ENCODE measurements at places on chromosomes 12 and 14.

- no peak for DNase-seq
Observed at GRCh38 chr12:24424889-24425600, 475.6 kb upstream of the SOX5 start.

DNA sequence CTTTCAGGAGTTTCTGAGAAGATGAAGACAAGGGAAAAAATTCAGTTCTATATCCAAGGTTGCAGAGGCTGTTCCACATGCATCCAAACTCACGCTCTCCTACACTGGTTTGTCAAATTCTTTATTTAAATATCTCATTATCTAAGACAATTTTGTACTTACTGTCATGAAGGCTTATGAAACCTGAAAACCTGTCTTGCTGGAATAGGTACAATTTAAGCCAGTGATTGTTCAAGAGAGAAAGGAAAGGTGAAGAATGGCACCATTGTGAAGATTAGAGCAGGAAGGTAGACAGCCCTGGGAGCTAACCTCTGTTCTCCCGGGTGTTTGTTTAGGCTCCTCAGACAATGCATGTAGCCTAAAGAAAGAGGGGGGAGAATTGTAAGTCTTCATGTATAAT lies 315.1 kb upstream of the PRKD1 start:
- DNase-seq, result no peak

GRCh38 chr12:5096241-5096924 lies 52.7 kb downstream of the KCNA5 start:
- DNase-seq, result no peak

- no peak for DNase-seq
Observed at GRCh38 chr14:64792231-64792630, 87.5 kb downstream of the SPTB start.

DNA sequence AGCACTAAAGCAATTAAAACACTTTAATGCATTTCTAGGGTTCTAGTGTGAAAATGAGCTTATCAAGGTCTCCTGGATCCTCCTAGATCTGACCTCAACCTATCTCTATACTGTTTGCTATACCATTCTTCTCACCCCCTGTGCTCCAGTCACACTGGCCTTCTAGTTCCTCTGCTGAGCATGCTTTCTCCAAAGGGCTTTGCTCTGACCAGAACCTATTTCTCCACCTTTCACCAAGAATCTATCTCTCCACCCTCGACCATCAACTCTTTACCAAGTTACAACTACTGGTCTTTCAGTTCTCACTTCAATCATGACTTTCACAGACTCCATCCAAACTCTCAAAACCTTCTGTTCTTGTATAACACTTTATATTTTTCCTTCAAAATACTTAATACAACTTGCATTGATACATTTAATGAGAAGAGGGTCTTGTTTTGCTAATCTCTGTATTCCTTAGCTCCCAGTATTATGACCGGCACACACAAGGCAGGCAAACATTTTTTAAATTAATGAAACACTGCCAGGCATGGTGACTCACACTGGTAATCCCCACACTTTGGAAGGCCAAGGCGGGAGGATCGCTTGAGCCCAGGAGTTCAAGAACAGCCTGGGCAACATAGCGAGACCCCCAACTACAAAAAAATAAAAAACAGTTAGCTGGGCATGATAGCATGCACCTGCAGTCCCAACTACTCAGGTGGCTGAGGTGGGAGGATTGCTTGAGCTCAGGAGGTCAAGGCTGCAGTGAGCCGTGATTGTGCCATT lies 22.8 kb downstream of the PPP1R12A start:
- DNase-seq, result no peak

DNA sequence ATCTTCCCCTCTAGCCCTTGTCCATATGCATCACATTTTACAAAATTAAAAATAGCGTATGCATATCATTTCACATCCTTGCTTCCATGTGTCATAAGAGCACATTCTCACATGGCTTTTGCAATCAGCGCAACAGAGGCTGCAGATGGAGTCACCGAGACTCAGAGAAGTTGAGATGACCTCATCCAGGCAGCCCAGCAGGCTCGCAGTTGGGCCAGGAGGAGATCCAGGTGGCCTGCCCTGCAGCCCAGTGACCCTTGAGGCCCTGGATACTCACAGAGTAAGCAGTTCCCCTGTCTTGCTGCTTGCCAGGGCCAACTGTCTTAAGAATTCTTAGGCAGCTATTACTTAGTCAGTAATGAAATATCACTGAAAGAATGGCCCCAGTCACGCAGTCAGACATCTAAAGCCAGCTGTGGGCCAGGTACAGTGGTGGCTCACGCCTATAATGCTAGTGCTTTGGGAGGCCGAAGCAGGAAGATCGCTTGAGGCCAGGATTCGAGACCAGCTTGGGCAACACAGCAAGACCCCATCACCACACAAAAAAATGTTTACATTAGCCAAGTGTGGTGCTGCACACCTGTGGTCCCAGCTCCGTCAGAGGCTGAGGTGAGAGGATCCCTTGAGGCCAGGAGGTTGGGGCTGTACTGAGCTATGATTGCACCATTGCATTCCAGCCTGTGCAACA lies 9.1 kb downstream of the CAMKK2 start:
- DNase-seq, result no peak

DNA sequence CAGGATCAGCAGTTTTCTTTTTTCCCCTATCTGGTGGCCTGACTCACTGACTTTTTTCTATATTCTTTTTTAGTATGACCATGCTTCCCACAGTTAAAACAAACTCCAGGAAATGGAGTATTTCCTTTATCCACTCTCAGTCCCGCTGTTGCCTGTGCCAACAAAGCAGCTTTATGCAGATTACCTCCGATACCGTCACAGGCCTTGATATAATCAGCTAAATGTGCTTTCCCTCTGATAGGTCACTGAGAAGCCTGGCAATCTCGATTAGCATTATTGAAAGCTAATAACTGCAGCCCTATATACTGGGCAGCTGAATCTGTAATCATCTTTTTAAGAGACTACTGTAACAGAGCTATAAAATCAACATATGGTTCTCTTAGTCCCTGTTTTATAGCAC lies 243.6 kb downstream of the KIF21A start:
- DNase-seq, result no peak

DNA sequence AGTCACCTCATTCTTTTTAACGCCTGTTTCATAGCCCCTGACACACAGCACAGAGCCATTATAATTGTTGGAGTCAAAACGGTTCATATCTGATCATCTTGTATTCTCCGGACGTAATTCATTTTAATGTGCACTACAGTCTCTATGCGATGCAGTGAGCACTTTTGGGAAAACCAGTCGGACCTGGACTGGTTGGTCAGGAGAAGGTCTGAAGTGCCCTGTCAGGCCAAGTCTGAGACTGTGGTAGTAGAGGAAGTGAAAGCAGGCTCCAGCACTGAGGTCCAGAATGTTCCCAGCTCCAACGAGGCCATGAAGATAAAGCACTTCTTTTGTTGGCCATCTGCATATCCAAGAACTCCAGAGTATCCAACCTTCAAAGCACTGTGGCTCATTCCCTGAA lies 117.1 kb upstream of the NCOR2 start:
- no peak for DNase-seq

DNA sequence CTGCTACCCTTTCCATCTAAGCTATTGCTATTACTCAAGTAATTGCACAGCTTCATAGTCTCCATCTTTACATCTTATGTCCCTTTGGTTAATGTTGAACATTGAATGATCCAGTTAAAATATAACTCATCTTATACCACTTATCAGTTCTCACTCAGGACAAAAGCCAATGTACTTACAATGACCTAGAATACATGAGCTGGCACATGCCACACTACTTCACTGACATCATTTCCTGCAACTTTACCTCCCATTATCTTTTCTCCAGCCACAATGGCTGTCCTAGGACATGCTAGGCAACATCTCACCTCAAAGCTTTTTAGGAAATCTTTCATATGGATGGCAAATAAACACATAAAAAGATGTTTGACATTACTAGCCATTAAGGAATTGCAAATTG lies 309.2 kb downstream of the FOXG1 start:
- no peak for DNase-seq

GRCh38 chr14:50319721-50320120 lies 7.6 kb downstream of the DMAC2L start:
- no peak for DNase-seq

DNA sequence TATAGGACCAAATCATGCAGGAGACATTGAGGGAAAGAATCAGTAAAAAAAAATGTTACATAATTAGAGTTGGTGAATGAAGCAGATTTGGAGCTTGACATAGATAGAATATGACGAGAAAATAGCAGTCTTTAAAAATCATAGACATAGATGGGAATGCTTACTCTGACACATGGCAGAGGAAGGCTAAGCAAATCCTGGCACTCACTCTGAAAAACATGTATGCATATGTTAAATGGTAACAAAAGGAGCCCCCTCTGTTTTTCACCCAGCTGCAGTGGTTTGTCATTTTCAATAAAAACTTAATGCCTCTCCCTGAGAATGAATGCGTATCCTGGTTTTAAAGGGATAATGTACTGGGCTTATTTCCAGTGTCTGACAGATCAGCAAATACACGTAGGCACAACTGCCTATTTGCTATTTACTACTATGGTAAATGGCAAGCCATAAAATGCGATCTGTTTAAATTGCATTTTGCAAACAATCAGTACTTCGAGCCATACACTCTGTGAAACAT lies 561.2 kb upstream of the SEL1L start:
- no peak for DNase-seq

DNA sequence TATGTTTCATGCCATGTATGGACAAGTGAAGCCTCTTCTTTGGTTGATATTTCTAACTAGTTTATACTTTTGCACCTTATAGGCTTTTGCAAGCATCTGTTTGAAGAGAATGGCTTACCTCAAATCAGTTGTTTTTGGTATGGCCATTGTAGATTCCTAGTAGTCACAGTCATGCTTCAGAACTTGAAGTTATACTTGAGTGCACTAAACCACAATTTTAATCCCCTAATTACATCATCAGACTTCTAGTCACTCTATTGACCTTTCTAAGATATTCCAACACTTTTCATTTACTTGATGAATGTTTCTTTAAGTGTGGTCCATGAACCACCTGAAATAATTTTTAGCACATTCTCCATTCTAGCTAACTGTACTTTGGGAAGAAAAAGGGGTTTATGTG lies 18.6 kb upstream of the KLRB1 start:
- DNase-seq, result no peak

DNA sequence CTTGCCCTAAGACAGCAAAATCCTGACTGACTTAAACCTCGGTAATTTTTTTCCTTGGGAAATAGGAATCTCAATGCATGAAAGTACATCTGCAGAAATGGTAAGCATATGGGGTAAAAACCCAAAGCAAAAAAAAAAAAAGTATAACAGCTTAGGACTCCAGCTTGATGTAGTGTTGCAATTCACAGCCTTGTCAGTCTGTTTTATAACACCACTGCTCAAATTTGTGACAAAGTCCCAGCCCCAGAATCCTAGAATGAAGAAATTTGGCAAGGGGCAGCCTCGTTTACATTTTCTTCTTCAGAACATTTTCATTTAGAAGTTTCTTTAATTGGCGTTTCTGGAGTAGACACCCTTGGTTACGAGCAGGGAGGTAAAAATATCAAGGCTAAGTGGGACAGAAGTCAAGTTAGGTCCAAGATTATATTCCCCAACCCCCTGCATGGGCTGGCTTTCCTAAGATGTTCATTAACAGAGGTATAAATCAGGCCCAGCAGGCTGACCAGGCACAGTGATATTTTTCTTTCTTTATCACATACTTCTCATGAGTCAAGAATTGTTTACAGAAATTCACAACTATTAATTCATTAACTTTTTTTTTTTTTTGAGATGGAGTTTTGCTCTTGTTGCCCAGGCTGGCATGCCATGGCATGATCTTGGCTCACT lies 424.0 kb downstream of the RMST start:
- no peak for DNase-seq

DNA sequence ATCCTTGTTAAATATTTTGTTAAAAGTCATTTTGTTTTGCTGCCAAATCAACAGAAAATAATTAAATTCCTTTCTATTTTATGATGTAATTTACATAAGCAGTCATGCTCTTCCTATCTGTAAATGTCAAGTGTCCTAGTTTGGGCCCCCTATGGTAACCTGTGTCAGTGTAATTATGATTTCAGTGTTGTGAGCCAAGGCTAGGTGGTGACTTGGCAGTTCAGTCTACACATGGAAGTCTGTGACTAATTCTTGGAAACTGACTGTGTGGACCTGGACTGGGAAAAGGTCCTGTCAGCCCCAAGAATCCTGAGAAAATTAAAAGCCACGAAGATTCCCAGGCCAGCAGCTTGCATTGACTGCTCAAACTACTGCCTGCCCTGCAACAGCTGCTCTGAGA lies 371.0 kb downstream of the FUT8 start:
- no peak for DNase-seq

GRCh38 chr12:60494244-60494643 lies 898.4 kb downstream of the SLC16A7 start:
- DNase-seq, result no peak

DNA sequence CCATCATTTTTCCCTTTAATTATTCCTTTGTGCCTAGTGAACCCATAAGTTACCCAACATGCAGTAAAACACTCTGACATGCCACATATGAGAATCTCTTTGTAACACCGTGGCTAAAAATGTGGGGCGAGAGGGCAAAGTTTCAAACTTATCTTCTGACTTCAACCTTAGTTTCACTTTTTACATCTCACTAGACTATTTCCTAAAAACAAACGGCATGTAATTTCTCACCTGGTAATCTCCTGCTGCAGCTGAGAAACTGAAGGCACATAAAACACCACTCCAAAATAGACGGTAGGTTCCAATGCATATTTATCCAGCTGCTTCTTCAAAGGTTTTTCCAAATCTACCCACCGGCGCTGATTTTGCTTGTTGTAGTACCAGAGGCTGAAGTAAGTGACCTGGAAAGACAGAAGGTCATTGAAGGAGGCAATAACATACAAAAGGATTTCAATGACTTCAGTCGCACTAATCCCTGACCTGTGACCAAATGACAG lies 37.9 kb downstream of the PTPN21 start:
- DNase-seq, result no peak

DNA sequence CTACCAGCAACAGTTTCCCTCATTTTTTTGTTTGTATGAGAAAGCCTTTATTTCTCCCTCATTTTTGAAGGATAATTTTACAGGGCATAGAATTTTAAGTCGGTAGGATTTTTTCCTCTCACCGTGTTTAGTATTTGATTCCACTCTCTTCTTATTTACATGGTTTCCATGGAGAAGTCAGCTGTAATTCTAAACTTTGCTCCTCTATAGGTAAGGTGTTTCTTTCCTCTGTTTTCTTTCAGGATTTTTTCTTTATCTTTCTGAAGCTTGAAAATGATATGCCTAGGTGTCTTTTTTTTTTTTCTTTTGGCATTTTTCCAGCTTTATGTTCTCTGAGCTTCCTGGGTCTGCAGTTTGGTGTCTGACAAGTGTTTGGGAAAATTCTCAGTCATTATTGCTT lies 75.6 kb upstream of the ETV6 start:
- no peak for DNase-seq

DNA sequence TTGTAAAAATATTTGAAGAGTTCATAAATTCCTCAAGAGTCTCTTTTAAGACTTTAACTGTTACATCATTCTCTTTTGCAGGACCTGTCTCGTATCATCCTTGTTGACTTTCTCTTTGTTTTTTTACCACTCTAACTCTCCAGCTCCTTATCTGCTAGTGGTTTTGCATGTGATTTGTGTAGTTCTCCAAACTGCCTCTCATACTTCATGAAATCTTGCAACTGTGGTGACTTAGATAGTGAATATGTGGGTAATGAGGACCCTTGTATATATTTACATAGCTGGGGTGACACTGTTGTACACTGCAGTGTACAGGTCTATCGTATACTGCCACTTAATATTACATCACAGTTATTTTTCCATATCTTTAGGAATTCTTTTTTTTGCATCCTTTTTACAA lies 40.2 kb upstream of the EMP1 start:
- no peak for DNase-seq

- DNase-seq, result no peak
Observed at GRCh38 chr14:33686218-33686617, 264.7 kb downstream of the EGLN3 start.
